ENCODE measurements at places on chromosomes 7 and 10.

DNA sequence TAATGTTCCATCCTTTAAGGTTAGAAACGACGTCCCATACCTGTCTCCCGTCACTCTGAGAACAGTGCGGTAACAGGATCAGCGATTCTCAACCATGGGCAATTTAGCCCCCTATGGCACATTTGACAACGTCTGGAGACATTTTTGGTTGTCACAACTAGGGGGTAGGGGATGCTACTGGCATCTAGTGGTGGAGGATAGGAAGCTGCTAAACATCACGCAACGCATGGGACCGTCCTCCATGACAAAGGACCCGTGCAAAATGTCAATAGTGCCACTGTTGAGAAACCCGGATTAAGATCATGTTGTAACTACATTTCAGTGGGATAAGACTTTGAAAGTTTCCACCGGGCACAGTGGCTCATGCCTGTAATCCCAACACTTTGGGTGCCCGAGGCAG is 5.0 kb upstream of the PAXIP1 start:
- no peak for DNase-seq

GRCh38 chr10:10730471-10731043 is 287.1 kb upstream of the CELF2 start:
- DNase-seq, result no peak

GRCh38 chr10:6083523-6084475 is 5.0 kb upstream of the RBM17 start:
- DNase-seq, result no peak

- no peak for DNase-seq
These were observed 92.4 kb upstream of the KLF6 start for GRCh38 chr10:3877211-3878000.

DNA sequence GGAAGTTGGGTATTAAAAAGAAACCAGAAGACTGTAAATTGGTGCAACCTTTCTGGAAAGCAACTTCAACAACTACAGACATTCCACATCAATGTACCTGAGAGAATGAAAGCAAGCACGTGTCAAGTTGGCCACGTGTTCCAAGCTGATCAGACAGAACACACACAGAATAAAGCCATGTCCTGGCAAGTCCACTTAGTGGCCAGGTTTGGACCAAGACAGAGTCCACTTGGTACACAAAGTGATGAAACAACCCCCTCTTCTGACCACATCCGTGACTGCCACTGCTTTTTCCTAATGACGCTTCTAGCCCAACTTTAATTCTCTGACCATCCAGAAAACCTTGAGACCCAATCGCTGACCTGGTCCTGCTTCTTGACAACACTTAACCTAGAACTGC is 109.4 kb downstream of the ABLIM1 start:
- no peak for DNase-seq

DNA sequence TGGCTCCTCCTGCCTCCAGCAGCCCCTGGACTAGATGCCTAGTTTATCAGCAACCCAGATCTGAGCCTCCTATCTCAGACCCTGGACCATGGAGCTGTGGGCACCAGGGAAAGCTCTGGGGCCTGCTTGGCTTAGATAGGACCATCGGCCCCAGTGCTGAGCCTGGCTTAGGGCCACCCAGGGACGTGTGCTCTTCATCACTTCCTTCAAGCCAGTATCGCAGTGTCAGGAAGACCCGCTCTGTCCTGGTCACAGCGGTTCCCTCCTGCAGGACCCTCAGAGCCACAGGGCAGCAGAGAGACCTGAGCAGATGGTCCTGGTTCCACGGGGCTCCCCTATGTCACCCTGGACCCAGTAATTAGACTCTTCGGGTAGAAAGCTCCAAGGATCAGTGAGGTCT is 105.7 kb upstream of the FAM20C start:
- no peak for DNase-seq

GRCh38 chr10:30683496-30683895 is 53.9 kb upstream of the LYZL2 start:
- no peak for DNase-seq

DNA sequence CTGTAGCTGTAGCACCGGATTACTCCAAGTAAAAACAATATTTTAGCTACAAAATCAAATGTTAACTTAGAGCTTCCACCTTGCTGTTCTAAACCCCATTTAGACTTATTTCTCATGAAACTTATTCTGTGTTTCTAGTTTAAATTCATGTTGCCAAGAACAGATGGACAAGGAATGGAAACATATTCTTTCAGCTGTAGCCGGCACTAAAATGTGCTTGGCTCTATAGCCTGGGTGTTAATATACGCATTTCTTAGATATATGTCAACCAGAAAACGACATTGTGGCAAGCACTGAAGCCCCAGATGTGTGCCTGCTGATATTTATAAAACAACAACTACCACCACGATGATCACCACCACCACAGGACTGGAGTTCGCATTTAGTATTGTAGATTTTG is 190.3 kb upstream of the ETV1 start:
- DNase-seq, result no peak

DNA sequence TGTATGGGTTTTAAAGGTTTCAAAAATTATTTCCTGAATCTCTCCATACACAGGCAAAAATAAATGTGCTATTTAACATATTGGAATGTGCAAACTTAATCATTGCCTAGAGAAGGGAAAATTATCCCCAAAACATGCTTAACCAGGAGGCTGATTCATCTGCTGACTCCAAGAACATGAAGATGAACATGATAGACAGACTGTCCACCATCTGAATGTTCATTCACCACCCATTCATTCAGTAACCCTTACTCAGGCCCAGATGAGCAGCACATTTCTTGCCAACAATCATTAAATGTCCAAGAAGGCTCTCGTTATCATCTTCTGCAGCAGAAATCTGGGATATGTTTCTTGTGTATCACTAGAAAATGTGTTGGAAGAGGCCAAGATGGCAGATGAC is 110.6 kb downstream of the PPP1R9A start:
- no peak for DNase-seq

DNA sequence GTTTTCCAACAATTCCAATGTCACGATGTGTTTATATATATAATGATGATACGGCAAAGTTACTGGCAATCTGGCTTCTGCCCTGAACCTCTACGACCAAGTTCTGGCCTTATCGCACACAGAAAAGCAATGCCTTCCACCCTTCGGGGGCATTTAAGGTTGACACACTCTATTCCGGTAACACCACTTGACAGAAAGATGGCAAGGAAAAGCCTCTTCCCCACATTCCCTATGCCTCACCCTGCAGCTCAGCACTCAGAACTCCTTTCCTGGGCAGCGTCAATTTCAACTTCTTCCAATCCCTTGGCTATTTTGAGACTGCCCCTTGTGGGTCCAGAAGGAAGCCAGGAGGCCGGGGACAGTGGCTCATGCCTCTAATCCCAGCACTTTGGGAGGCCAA is 2.5 kb upstream of the ADRB1 start:
- DNase-seq, result no peak

GRCh38 chr10:126808103-126808502 is 97.1 kb upstream of the DOCK1 start:
- no peak for DNase-seq

DNA sequence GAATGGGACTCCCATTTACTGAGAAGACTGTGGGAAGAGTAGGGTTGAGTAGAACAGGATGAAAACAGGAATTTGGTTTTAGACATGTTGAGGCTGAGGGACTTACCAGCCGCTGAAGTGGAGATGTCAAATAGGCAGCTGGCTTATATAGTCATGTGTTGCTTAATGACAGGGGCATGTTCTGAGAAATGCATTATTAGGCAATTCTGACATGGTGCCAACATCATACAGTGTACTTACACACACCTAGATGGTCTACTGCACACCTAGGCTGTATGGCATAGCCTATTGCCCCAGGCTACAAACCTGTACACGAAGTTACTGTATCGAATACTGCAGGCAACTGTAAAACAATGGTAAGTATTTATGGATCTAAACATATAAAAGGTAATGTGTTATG is 17.5 kb downstream of the ARL3 start:
- no peak for DNase-seq

DNA sequence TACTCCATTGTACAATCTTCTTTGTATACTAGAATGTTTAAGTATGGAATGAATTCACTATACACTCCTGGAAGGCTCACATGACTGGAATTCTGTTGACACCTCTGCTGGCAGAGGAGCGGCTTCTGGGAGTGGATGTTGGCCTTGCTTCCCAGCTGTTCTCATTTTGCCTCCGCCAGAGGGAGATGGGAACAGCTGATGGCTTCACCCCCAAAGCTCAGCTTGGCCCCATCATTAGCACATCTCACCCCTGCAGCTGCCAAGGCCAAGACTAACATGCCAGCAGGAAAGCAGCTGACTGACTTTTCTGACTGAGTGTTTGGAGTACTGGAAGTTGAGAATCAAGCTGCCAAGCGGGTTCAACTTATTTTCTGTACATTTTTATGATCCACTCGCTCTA is 15.1 kb downstream of the ADAM12 start:
- no peak for DNase-seq

GRCh38 chr7:41175435-41175834 is 527.5 kb downstream of the INHBA start:
- DNase-seq, result no peak

- DNase-seq, result no peak
These were observed 159.6 kb downstream of the NRP1 start for GRCh38 chr10:33174674-33175434.

All from stimulated activated CD8-positive, alpha-beta memory T cell treated with anti-CD3 and anti-CD28 coated beads, Interleukin-4, amount 100 ng/mL, for 4 hours (primary cell).